ENCODE measurements at places on chromosomes 11 and 22.

DNA sequence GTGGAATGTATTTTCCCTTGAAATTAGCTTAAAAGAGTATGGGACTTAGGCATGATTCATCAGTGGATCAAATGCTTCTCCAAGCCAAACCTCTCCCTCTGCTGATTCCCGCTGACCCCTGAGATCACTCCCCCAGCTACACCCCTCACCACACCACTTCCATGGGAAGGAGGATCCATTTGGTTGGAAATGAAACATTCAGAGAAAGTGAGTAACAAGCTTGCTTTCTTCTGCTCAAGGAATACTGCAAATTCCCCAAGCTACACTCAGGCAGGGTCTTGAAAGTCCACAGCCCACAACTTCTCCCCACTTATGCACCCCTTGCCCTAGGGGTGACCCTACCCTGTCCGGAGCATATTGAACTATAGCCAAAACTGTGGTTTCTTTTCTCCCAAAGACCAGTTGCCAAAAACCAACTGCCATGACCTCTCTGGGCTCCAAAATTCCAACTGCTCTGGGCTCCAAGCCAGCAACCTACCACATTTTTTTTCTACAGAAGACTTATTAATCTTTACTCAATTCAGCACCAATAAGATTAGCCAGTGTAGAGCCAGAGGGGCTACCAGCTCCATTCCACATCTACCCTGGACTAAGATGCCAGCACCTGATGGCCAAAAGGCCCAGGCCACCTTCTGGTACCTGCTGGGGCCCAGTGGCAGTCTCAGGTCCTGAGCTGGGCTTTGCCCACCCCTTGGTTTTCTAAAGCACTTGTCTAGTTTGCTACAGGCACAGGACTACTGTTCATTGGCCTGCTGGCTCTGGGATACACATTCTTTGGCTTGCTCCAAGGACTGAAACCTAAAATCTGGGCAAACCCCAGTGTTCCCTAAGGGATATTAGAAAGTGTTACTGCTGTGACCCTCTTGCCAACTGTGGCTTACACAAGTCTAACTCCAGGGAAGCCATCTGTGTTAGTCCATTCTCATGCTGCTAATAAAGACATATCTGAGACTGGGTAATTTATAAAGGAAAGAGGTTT is 101.1 kb downstream of the MICAL3 start:
- peak; percentile 60 for DNase-seq

- no peak for DNase-seq
Observed at GRCh38 chr11:114296605-114297372, 590 bp downstream of the NNMT start.

GRCh38 chr11:8097468-8097867 is 16.5 kb downstream of the TUB start:
- DNase-seq, result no peak

DNA sequence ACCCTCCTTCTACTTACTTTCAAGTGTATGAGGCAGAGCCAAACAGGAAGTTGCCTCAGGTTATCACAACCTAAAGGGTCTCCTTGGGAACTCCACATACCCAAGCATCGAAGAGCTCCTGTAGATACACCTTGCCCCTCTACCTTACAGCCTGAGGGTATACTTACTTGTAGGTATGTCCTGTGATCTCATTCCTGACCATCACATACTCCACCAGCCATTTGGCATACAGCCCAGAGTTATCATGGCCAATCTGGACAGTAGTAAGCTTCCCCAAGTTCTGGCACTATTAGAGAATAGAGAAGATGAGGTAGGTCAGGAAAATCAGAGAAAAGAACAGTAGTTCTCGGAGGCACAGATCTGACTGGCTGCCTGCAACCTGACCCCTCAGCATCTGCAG is 53.4 kb upstream of the SCUBE2 start:
- DNase-seq, result peak; percentile 30

DNA sequence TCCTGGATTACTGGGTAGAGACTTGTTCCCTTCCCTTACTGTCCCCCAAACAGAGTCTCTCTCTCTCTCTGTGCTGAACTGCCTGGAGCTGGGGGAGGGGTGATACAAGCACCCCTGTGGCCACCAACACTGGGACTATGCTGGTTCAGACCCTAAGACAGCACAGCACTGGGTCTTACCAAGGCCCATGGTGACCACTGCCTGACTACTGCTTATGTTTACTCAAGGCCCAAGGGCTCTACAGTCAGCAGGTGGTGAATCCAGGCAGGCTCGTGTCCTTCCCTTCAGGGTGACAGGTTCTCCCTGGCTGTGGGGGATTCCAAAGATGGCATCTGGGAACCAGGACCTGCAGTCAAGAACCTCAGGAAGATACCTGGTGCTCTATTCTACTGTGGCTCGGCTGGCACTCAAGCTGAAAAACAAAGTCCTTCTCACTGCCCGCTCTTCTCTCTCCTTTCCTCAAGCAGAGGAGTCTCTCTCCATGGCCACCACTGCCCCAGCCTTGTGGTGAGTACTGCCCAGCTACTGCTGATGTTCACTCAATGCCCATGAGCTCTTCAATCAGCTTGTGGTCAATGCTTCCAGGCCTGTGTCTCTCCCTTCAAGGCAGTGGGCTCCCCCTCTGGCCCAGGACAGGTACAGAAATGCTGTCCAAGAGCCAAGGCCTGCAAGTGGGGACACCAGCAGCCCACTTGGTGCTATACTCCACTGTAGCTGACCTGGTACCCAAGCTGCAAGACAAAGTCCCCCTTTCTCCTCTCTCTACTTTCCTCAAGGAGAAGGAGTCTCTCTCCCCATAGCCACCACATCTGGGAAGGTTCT is 41.8 kb upstream of the SHANK2 start:
- DNase-seq, result no peak

DNA sequence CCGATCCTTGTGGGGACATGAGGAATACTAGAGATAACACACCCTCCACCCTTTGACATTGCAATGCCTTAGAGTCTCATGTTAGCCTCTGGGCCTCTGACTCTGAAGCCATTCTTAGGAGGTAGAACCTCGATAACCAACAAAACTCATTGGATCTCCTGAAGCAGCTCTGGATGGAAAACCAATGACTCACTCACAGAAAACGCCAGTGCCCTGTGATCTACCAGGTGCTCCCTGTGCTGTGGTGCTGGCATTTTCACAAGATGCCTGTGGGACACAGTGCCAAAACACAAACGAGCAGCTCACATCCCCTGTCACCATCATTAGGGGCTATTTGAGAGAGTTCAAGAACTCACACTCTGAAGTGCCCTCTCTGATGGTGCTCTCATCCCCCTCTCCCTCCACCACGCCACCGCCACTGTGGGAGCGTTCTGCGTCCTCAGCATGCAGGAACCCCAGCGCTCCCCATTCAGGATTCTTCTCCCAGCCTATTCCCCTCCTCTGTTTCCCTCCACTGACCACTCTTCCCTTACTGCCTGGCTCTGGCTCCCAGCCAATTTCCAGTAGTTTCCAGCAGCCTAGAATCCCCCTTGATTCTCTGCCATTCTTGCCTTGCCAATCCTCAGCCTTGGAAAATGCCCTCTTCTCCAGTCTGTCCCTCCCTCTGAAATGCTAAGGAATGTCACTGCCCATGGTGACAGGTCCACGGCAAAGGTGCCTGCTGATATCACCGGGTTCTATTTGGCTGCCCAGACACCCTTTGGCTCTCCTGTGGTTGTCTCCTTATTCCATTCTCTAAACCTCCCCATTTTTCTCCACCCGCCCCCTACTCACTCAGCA is 4.7 kb upstream of the POLD4 start:
- DNase-seq, result no peak

- DNase-seq, result no peak
Observed at GRCh38 chr22:32583921-32584335, 109.3 kb downstream of the FBXO7 start.

DNA sequence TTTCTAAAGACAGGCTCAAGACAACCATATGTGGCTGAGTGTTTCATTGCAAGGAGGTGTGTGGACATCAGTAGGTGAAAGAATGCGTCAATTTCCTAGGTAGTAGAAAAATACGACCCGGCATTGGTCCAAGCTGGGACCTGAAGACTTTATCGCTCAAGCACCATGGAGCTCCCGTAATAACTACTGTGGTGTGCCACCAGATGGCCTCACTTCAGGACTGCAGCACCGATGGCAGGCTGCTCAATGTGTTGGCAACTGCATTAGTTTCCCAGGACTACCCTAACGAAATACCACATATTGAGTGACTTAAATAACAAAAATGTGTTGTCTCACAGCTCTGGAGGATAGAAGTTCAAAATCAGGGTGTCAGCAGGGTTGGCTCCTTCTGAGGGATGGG is 72.4 kb upstream of the FAT3 start:
- no peak for DNase-seq

Data from foreskin fibroblast (primary cell).